ENCODE measurements at places on chromosomes 12 and 14. TPM values are rescaled to one million over a fixed set of nuclear protein-coding genes. Genes with fewer than 3 reads are reported as not detected.

GRCh38 chr12:1890119-1890703 is 28.2 kb downstream of the CACNA2D4 start:
- DNase-seq: no peak

GRCh38 chr12:617304-617915 is 45.8 kb downstream of the NINJ2 start:
- no peak for DNase-seq

DNA sequence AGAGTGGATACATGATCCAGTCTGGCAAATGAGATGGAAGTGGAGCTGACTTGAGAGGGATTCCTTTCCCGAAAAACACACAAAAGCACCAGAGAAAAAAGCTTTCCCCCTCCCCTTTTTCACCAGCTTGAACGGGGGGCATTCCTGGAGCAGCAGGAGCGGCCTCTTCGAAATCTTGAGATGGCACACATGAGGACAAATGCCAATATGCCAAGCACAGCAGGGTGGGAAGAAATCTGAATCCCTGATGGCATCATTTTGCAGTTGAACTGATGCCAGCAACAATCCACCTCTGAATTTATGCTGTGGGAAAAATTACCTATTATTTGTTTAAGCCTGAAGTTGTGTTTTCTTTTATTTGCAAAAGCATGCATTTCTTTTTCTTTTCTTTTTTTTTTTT is 29.7 kb upstream of the BICD1 start:
- DNase-seq: no peak

DNA sequence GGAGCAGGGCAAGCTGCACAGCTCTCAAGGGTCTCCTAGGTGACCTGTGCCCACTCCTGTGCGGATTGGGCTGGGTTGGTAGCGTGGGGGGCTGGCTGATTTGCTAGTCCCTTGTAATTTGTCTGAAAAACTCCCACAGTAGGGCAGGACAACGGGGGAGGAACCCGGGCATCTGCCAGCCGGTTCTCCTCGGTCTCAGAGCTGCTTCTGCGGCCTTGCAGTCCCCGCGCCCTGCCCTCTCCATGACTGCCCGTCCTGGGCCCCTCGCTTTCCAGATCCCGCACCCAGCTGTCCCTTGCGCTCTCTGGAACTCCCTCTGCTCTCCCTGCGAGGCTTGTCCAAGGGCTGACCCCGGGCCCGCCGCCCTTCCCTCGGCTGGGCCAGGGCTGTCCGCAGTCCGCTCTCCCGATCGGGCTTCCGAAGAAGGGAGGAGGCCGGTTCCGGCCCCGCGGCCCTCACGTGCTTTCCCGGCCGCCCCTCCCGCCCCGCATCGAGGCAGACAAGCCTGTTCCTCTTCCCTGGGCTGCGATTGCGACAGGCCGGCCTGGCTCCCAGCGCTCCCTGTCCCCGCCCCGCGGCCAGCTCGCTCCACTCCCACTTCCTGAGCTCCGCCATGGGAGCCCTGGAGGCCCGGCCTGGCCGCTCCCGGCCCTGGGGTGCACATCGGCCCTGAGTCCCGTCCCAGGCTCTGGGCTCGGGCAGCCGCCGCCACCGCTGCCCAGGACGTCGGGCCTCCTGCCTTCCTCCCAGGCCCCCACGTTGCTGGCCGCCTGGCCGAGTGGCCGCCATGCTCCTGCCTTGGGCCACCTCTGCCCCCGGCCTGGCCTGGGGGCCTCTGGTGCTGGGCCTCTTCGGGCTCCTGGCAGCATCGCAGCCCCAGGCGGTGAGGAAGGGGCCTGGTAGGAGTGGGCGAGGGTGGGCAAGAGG is at the start of gene LTBR:
LTBR (plus strand) TSS at position 591 of the 927 bp plus-strand sequence; CDS start at position 788, 197 bp downstream.
- peak; percentile 94 for DNase-seq

Gene KLRF1
- total RNA-seq: not detected
